Activated CD4-positive, alpha-beta T cell treated with anti-CD3 and anti-CD28 coated beads, Interleukin-2, amount 50 U/mL, for 16 hours (primary cell): ENCODE measurements at places on chromosomes 6 and 20.
A peak's percentile ranks its signal among the peaks of the same experiment; 100 is the strongest.

DNA sequence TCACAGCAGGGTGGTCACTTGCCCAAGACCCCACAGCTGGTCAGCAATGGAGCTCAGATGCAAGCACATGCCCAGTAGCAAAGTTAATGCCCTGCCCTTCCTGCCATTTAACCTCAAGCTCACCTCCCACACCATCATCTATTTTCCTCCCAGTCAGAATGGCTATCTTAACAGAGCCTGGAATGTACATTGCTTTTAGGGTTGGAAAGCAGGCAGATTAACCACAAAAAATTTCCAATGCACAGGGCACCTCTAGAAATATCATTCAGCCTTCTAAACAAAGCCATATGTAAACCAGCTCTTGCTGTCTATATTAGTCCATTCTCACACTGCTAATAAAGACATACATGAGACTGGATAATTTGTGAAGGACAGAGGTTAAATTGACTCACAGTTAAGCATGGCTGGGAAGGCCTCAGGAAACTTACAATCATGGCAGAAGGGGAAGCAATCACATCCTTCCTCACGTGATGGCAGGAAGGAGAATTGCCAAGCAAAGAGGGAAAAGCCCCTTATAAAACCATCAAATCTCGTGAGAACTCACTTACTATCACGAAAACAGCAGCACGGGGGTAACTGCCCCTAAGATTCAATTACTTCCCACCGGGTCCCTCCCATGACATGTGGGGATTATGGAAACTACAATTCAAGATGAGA is 106.9 kb downstream of the FYN start:
- DNase-seq, result no peak

GRCh38 chr6:122609881-122610689 is at the start of gene PKIB:
Gene PKIB, plus strand, starts transcription at chr6:122610405. Its CDS starts 107,390 bp downstream, at chr6:122717795.
- peak; percentile 42 for DNase-seq

DNA sequence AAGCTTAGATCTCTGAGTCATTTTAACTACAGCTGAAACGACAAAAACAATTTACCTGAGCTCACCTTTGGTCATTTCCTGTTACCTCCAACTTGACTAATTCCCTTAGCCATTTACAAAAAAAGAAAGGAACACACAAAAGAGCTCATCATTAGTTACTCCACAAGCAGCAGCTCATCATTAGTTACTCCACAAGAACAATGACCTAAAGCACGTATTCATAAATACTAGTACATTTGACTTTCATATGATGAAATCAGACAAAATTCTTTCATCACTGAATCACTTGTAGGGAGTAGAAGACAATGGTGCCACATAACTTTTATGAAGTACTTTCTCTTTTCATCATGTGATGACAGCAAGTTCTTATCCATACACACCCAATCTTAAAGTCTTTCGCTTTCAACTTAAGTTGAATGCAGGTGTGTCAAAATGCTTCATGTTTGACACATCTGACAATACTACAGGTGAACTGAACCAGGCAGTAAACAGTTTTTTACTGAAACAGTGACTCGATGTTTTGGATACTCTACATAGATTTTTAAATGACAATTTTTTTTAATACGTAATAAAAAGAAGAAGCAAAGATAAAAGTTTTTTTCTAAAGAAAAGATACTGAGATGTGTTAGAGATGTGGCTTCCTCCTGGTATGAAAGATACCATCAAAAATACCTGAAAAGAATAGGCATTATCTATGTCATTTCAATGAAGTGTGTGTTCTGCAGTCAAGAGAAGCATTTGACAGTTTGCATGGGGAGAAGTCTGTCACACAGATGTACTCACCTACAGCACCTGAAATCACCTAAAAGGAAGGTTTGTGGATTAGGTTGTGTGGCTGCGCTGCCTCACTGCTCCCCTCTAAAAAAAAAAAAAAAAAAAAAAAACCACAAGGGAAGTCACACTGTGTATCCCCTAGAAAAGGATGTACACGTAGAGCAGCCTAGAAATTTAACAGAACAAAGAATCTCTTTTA is 109.1 kb downstream of the PRDM1 start:
- DNase-seq, result peak; percentile 57

DNA sequence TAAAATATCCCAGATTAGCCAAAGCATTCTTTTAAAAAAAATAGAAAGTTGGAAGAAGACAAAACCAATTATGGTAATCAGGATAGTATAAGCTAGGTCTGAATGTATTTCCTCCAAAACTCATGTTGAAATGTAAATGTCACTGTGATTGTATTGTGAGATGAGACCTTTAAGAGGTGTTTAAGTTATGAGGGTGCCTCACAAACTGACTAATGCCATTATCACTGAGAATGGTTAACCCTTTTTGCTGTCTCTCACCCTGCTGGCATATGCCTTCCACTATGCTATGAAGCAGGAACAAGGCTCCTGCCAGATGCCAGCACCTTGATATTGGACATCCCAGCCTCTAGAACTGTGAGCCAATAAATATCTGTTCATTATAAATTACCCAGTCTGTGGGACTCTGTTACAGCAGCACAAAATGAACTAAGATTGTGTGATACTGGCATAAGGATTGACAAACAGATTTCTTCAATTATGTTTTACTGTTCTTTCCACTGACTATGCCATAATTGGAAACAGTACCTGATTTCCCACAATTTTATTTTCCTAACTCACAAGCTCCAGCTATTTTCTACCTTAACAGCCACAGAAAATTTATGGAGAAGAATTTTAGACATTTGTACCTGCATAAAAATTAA is 63.8 kb downstream of the IBTK start:
- no peak for DNase-seq
